ENCODE measurements at places on chromosomes 5 and 9.

DNA sequence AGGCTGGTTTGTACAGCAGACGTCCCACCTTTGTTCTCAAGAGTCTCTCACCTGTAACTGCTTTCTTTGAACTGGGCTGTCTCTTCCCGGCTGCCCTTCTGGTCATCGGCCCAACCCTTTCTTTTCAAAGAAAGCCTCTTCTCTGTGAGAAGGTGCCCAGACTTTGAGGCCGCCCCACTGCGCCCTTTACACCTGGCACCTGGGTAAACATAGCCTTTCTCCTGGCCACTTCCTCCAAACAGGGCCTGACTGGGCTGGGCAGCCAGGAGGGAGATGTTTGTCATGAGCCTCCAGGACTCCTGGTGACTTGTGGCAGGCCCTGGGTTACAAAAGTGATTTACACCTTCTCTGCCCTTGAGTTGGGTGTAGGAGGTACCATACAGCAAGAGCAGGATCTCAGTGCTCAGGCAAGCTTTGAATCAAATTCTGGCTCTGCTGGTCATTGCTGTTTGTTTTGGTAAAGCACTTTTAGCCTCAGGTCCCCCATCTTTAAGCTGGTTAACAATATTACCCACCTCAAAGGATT, 127.2 kb upstream of the CXCL14 start:
- no peak for DNase-seq

DNA sequence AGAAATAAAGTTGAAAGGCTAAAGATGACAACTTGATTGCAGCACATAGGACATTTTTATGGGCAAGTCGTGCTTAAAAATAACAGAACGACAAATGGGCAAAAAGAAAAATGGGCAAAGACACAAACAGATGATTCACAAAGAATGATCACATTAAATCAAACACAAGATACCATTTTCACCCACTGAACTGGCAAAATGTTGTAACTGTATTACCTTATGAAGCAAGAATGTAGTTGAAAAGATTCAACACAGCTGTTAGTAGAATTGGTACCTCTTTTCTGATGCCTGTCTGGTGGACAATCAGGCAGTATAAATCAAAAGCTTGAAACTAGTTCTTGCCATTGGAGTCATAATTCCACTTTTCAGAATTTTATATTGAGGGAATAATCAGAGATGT, 81.0 kb upstream of the PALM2AKAP2 start:
- DNase-seq, result no peak

- DNase-seq, result no peak
These were observed 114.5 kb downstream of the FER start for GRCh38 chr5:108862211-108862610.

DNA sequence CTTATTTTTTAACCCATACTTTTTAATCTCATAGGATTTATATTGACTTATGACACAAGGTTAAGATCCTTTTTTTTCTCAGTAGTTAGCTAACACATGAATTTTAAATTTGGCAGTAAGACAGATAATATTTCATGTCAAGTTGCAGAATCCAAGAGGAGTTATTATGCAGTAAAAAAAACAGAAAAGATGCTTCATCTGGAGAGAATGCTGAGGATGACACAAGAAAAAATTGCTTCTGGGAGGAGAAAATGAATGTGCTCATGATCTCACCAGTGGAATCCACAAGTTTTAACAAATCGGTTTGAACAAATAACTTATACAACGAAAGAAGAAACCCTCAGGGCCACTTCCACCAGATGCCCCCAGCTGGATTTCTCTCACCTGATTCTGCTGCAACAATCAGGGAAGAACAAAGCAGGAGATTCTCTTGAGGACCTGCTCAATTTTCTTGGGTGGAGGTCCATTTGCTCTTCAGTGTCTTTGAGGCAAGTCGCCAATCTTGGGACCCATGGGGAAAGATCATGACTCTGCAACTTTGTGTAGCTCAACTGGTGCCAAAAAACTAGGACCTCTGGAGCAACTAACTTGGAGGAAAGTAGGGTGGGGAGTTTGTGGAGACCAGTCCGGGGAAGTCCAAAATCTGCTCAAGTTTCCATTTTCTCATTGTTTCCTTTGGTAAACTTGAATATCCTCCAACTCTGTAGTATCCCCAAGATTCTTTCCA, 50.5 kb upstream of the TNFSF15 start:
- no peak for DNase-seq

GRCh38 chr9:16559418-16560188, 310.9 kb downstream of the BNC2 start:
- no peak for DNase-seq

DNA sequence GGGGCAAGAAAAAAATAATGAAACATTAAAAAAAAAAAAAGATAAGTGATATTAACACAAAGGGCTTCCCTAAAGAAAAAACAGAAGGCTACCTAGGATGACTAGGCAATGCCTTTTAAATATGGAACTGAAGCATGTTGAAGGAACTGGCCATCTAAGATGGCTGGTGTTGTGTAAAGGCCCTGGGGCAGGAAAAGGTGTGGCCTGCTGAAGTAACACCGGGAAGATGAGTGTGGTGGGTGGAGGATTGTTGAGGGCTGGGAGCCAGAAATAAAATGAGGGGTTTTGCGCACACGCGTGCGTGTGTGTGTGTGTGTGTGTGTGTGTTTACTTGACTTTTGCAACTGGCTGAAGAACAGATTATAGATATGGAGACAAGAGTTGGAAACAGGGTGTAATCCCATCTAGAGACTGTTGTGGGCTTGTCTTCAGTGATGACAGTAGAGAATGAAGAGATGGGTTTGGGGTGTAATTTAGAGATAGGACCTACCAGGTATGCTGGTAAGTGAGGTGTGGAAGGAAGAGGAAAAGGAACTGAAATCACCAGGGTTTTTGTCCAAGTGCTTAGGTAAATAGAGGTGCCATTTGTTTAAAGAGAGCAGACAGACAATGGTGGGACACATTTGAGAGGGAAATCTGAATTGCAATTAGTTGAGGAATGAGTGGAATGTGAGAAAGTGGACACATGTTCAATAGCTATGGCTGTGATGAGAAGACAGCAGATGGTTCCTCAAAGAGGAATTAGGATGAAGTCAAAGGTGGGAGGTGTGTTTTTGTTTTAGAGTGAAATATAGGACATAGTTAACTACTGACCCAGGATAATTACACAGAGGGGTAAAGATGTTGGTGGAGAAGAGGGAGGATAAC, 33.9 kb downstream of the RAD23B start:
- DNase-seq, result no peak

DNA sequence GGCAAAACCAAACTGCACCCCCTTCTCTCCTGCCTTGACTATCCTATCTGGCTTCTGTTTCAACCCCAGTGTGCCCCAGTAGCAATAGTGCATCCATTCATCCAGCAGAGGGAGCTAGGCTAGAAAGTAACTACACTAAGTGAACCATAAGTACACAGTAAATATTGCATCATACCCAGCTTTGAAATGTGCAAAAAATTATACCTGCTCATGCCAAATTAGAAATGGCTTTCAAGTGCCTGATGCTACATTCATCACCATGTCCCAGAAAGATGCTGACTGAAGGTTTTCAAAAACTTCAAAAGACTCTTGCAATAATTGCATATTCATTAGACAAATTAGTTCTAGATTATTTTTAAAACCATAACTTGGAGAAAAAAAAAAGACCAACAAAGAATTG, 153.5 kb downstream of the PRELID2 start:
- DNase-seq, result peak; percentile 81

DNA sequence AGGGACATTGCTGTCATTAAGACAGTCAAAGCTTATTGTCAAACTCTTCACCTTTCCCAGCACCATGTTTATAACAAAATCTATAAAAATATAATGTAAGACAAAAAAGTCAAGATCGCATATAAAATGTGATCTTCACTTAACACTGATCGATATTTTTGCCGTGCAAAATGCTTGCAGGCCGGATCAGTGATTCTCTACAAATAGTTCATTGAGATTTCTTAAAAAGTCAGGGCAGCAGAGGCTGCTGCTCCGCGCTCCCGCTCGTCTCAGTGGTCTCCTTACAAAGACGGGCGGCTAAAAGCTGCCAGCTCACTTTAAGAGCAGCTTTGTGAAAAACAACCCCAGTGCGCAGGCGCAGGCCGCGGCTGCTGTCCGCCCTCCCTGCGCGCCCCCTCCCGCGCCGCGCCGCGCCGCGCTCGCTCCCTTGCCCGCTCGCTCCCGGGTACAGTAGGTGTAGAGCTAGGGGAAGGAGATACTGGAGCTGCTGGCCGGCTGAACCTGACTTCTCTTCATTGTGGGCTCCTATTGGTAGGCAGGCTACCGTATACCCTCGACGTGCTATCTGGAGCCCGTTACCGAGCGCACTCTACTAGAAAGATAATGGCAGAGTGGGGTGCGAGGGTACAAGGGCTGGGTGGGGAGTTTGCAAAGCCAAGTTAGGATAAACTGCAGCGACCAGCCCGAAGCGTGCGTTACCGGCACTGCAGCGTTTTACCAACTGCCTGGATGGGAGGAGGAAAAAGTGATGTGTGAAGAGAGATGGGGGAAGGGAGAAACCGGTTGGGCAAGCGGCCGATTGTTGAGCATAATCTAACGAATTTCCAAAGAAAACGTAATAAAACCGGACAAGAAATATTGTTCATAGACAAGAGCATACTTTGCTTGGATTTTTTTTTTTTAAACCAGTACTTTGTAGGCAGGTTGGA, at the start of gene ARRDC3:
ARRDC3 (minus strand) TSS at position 291 of the 929 bp plus-strand sequence; CDS start at position 66, 225 bp downstream.
- peak; percentile 81 for DNase-seq

GRCh38 chr9:16143947-16144890, 591.4 kb downstream of the CCDC171 start:
- no peak for DNase-seq

- DNase-seq, result no peak
These were observed 153.6 kb downstream of the GNAQ start for GRCh38 chr9:77877976-77878375.

DNA sequence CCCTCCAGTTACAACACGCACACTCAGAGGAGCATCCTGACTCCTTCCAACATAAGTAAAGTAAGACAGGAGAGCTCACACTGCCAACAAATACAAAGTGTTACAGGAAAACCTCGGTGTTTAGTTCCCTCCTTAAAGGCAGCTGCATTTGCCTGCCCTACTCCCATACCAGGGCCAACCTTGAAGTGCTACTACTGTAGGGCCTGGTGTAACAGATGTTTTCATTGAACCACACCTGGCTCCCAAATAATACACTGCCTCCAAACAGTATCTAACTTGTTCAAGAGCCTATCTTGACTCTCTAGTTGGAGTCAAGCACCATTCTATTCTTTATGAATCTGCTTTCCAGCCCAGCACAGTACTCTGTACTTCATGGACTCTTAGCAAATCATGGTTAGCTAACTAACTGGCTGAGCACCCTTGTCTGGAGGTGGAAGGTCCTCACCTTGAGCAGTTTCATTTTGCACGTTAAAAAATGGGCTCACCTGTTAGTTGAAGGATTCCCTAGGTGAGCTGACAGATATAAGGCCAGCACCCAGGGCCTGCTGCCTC, 34.6 kb downstream of the TTC39B start:
- no peak for DNase-seq

DNA sequence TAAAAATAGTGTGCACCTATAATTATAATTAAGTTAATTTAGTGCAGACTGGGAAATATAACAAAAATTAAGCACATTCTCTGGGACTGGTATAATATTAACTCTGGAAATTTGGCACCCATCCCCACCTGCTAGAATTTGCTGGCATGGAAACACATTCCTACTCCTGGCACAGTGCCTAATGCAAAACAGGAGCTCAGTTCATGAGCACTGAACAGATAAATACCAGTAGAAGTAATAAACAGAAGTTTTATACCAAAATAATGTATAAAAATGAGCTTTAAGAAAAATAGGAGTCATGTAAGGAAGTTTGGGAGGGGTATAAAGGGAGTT, 23.7 kb upstream of the NPR3 start:
- no peak for DNase-seq

DNA sequence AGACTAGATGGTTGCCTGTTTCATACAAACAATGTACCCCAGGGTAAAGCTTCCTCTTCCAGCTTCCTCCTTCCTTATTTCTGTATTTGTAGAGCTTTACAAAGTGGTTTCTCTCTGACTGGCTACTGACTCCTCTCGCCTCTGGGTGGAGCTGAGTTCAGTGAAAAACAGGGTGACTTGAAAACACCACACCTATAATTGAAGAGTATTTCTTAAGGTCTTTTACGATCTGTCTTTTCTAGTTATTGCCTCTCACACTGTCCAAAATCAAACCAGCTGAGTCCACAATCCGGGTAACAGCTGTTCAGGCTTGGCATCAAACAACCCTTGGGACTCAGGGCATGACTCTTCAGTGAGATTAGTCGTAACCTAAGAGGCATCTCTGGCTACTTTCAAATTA, 200.4 kb downstream of the ARRDC3 start:
- no peak for DNase-seq

DNA sequence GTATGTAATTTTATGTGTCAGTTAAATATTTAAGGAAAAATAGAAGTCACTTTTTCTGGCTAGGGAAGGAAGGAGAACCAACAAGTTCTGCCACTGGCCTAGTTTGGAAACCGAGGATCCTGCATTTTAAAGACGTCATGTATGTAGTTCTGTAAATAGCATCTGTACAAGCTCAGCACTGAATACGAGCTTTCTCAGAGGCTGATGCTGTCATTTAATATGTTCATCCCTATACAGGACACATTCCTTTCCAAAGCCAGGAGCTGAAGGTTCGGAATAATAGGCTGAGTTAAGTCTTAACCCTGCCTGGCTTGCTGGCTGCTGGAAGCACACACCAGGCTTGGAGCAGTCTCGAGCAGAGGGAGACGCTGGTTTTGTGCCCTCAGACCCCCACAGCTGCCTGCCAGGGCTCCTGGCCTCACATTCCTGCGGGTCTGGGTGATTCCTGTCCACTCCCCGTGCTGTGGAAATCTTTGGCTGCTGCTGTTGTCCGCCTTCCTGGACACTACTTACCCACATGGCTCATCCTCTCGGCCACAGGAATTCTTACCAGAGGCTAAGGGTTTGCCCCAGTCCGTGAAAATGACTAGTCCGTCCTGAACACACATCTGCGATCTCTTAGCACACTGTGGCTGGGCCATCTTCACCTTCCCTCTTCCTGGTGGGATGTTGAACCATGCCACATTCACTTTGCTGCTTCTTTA, 36.6 kb downstream of the SLC46A2 start:
- DNase-seq, result no peak

DNA sequence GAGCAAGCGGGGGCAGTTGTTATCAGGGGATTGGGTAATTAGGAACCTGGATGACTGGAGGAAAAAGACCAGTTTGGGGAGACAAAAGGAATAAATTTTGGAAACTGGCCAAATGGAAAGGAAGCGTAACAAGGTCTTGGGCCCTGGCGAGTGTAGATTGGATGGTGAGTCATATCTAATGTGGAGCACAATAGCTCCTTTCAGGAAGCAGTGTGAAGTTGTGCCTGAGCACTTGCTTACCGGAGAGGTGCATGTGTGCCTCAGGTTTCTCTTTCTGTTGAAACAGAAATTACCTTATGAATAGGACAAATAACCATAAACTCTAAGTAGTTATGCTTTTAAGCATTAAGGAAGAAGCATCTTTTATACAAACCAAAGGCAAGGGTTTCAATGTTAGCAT, 176.4 kb downstream of the KIF4B start:
- DNase-seq, result peak; percentile 44

- no peak for DNase-seq
These were observed 293.1 kb upstream of the CDH6 start for GRCh38 chr5:30900367-30900766.

- no peak for DNase-seq
These were observed 11.5 kb downstream of the RGS3 start for GRCh38 chr9:113475031-113475430.

- no peak for DNase-seq
These were observed 65.1 kb upstream of the IQGAP2 start for GRCh38 chr5:76337953-76338451.
